ENCODE measurements at places on chromosomes 6 and 20. TPM values are rescaled to one million over a fixed set of nuclear protein-coding genes. Genes with fewer than 3 reads are reported as not detected.

The TCF15 gene
- polyA plus RNA-seq: not detected

The TGM2 gene
- polyA plus RNA-seq: not detected

The NRN1 gene
- not detected for polyA plus RNA-seq

The OR12D3 gene
- not detected for polyA plus RNA-seq

The PERP gene
- polyA plus RNA-seq: not detected

The FAM83C gene
- not detected for polyA plus RNA-seq

The RIPOR3 gene
- polyA plus RNA-seq: 1.2 TPM
